Kidney capillary endothelial cell (primary cell): ENCODE measurements at places on chromosomes 3 and 15.
A peak's percentile ranks its signal among the peaks of the same experiment; 100 is the strongest.

DNA sequence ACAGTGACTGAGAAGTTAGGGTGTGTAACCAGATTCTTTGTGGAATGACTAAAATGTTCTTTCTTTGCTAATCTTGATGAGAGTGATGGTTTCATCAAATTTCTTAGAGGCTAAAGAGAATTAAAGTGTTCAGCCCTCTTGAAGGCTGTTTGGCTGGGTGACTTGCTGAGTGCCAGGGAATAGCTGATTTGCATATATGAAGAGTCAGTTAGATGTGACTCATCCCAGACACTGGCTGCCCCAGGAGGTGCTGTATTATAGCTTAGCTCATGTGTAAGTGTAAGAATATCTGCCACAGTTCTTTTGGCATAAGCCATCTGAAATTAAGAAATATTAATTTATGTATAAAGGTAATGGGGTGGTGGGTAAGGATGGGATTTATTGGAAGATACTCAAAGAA is 535.1 kb downstream of the NLGN1 start:
- DNase-seq = peak; percentile 30

DNA sequence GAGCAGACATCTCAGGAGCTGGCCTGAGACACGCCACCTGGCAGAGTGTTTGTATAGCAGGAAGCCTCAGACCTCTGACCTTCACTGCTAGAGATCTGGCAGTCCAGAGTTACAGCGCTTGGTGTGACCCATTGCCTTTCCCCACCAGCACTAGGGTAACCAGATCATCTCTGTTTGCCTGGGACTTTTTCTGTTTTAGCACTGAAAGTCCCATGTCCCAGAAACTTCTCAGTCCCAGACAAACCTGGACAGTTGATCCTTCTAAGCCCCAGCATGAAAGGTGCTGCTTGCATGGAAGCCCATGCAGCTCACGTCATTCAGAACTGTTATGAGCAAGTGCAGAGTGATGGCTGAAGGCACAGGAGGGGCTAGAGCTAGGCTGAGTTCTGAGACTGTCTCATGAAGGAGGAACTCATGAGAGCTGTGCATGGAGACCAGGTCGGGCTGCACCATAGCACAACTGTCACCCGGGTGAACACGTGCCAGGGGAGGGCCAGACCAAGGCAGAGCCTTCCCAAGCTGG is 18.2 kb upstream of the AHSG start:
- DNase-seq = no peak

DNA sequence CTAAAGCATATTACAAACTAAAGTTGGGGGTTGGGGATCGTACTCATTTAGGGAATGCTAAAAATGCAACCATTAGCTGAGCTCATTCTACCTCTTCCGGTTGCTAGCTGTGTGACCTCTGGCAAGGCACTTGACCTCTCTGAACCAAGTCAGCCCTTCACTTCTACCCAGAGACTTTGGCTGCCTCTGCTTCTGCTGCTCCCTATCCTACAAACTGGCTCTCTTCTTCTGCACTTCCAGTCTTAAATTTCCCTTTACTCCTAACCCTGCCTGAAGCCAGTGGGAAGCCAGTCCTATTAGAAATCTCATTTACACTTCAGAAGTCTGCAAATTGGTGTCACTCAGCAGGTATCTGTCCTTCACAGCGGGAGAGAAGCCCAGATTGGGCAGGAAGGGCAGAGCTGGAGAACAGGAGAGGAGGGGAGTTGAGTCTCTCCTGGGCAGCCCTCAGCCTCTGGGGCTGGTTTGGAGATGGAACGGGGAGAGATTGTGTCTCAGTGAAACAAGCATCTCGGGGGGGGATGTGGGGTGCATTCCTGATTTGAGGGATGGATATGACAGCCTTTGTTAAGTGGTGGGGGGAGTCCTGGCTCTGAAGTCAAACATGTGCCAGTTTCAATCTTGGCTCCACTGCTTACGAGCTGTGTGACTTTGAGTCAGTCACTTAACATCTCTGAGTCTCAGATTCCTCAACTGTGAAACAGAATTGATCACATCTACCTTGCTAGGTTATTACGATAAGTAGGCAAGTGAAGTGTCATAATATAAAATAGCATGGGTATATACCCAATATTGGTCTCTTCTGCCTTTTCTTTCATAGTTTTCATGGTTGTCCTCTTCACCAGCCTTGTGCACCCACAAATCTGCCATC is 7.8 kb upstream of the AEN start:
- DNase-seq = no peak

GRCh38 chr3:42700366-42701288 is 2.0 kb downstream of the HHATL start:
- no peak for DNase-seq

DNA sequence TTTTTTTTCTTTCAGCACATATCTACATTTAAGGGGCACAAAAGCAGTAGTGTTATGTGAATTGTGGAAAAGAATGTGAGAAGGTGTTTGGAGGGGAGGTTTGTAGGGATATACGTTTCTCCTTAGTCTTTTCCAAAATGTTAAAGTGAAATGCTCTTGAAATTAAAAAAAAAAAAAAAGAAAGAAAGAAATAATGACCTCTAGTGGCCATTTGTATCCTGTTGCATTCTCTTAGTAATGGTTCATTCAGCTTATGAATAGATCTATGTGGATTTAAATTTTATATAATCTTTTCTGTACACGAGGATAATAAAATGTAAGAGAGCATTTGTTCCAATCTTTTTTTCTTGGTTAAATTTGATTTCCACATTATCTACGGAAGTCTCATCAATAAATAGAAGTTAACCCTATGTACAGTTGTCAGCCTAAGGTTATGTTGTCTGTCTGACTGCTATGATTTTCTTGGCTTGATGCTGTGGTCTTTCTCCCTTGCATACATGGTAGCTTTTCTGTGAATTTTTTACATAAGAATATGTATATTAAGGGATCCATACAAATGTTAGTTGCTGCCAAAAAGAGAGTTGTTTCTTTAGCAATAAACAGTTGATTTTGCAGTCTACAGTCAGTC is 1.7 kb downstream of the P2RY13 start:
- peak; percentile 15 for DNase-seq

GRCh38 chr3:128499724-128500275 is 6.8 kb upstream of the GATA2 start:
- DNase-seq = no peak

GRCh38 chr3:77467702-77468625 is 428.1 kb downstream of the ROBO2 start:
- DNase-seq = no peak

DNA sequence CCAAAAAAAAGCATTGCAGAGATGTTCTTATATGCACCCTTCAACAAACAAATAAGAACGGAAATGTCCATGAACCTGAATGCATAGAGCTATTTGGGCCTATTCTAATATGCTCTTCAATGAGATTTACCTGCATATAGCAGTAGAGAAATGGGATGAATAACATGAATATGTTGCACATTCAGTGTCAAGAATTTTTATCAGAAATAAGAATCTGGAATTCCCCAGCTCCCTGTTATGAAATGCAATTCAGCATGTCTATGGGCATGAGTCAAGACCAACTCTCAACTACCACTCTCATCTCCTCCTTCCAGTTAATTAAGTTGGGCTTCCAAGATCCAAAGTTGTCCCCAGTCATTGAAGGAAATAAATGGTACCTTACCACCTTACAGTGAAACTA is 133.7 kb upstream of the ALCAM start:
- no peak for DNase-seq

- peak; percentile 34 for DNase-seq
These were observed 217.5 kb downstream of the RAP2B start for GRCh38 chr3:153379516-153379915.

- DNase-seq = no peak
These were observed 56.1 kb upstream of the PIAS1 start for GRCh38 chr15:67997996-67998395.

DNA sequence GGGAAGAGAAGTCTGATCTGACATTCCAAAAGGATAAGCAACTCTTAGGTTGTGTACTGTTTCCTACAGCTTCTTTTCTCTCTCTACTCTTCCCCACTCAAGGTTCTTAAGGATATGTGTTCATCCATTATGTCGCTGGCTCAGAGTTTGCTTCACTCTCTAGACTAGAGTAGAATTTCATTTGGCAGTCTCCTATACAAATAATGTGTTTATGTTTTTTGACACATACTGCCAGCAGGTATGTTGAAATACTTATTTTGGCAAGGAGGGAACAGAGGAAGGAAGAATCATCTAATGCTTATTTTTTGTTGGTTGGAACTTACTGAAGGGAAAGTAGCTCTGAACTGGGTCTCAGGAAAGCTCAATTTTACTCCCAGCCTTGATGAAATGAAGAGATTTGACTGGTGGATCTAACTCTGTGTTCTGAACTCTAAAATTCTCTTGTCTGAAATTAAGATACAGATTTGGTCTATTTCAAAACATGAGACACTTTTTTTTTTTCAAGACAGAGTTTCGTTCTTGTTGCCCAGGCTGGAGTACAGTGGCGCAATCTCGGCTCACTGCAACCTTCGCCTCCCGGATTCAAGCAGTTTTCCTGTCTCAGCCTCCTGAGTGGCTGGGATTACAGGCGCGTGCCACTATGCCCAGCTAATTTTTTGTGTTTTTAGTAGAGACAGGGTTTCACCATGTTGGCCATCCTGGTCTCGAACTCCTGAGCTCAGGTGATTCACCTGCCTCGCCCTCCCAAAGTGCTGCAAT is 7.6 kb upstream of the EMC3 start:
- no peak for DNase-seq

DNA sequence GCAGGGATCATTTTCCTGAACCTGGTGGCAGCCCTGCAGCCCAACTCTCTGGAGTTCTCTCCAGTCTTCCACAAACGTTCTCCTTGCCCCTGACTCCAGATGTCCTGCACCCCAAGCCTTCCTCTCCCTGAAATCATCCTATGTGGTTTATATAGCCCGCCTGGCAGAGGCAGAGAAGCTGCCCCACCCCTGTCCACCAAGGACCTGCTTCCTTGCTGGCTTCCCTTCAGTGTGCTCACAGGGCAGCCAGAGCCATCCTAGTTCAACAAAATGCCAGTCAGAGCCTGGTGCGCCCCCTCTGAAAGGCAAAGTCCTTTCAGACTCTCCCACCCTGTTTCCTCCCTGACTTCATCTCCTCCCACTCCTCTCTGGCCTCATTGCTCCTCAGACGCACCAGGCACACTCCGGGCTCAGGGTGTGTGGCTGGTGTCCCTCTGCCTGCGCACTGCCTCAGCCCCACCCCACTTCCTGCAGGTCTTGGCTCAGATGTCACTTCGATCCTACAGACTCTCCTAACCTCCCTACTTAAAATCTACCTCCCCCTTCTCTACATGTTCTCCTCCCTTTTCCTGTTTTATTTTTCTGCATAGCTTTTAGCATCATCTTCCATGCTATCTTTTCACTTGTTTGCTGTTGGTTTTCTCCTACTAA is 5.9 kb downstream of the KBTBD13 start:
- DNase-seq = no peak

DNA sequence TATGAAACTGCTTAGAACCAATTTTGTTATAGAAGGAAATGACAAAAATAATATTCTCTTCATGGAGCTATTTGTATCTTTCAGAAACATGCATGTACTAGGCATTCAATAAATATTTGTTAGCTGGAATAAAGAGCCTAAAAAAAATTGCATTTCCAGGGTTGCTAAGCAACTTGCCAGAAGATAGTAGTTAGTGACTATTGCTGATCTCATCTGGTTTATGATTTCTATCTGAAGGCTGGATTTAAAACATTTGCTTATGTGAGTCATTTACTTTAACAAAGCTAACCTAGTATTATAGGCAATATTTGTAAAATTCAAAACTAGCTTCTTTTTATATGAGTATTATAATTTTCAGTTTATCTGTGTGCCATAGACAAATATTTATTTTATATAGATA is 78.3 kb downstream of the NAALADL2 start:
- no peak for DNase-seq

DNA sequence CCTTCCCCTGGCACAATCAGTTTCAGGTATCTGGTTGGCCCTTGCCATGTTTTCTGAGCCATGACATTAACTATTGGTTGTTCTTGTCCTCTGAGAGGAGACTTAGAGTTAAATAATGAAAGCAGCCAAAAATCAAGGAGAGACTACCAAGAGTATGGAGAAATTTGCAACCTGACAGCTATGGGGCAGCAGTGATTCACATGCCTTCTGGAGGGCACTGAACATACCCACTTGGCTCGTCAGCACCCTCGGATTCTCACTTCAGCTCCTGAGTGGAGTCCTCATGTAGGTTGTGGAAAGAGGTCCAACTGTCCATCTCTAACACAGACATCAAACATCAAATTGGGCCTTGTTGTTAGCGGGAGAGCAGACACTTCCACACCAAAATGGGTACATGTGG is 265.6 kb downstream of the EBLN2 start:
- no peak for DNase-seq

DNA sequence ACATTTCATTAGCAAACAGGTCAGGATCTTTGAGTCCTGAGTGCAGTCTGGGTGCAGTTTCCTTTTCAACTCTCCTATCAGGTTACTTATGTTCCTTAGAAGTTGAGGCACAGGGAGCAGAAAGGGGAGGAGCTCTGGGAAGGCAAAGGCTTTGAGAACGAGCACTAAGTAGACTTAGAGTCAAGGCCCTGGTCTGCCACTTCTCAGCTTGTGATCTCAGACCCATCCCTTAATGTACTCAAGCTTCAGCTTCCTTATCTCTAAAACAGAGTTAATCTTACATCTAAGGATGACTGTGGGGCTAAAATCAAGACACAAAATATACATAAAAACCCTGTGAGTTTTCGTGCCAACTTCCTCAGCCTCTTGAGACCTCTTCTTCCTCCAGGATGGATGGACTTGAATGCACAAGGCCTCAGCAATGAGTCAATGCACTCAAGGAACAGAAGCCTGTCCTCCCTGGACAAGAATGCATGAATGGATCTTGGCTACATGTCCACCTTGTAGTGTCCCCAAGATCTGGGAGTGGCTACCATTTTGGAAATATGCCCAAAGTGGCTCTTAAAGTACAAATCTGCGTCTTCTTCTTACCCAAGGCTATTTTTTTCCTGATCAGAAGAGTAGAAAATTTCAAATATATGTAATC is 105.1 kb downstream of the WDR76 start:
- no peak for DNase-seq

DNA sequence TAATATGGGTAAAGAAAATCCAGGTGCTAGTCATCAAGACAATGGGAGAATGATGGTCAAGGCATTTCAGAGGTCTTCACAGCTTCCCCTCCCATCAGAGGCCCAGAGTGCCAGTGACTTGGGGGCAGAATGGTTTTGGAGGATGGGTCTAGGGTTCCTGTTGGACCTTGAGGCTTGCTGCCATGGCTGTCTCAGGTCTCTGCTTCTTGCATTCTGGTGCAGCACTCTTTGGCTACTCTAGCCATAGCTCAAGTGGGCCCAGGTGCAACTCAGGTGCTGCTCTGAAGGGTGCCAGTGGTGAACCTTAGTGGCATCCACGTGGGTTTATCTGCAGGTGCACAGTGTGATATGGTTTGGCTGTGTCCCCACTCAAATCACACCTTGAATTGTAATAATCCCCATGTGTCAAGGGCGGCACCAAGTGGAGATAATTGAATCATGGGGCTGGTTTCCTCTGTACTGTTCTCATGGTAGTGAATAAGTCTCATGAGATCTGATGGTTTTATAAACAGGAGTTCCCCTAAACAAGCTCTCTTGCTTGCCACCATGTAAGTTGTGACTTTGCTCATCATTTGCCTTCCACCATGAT is 48.5 kb upstream of the PEX5L start:
- DNase-seq = no peak

DNA sequence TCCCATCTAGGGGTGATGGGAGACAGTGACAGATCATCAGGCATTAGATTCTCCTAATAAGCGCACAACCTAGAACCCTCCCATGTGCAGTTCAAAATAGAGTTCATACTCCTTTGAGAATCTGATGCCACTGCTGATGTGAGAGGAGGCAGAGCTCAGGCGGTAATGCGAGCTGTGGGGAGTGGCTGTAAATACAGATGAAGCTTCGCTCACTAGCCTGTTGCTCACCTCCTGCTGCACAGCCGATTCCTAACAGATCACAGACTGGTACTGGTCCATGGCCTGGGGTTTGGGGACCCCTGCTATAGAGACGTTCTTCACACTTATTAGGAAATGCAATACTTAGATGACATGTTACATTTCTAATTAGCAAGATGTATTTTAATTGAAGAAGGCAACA is 154.4 kb downstream of the CBLB start:
- no peak for DNase-seq
